Breast epithelium (tissue), 4 donors: ENCODE measurements at places on chromosomes 1 and 21. TPM values are rescaled to one million over a fixed set of nuclear protein-coding genes. Genes with fewer than 3 reads are reported as not detected.

NEK2 gene
- 1.8 TPM for total RNA-seq

CNIH4 gene
- total RNA-seq, result 43.3 TPM

KIF17 gene
- total RNA-seq, result 3.5 TPM

TMCO4 gene
- total RNA-seq, result 44.2 TPM

SPRR2A gene
- total RNA-seq, result not detected

DNA sequence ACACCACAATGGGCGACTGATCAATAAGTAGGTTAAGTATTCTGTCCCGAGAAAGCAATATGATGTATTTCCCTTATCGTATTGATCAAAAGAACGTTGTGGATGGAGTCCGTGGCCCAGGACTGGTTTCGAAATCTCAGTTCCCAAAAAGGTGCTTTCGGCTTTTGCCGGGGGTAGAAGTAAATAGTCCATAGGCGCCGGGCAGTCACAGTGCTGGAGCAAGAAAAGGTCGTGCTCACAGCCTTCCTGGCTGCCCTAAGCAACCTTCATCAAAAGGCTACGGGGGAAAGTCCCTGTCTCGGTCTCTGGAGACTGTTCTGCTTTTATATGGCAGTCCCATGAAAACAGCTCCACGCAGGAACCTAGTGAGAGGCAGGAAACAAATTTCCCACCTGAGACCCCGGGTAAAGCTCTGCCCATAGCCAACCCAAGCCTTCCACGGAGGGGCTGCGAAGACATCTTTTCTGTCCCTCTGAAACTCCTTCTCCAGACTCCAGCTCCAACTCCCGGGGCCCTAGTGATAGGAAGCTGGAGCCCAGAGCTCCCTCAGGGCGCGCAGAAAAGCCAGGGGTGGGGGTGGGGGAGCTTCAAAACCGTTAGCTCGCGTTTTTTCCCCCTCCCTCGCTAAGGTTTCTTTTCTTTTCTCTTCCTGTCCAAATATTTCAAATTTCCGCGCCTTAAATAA is 7.0 kb downstream of the CDKN2C start:
- no peak for DNase-seq
- H3K4me3 ChIP-seq, result peak overlapping the region; percentile 71
- H3K4me1 ChIP-seq, result no peaks in the 10 kb centered on the region
- H3K36me3 ChIP-seq, result no peaks in the 10 kb centered on the region
- peak overlapping the region; percentile 89 for H3K27ac ChIP-seq

GRCh38 chr21:45056296-45056904 is 18.0 kb upstream of the ADARB1 start:
- no peak overlapping the region for H3K27ac ChIP-seq
- no peak overlapping the region for H3K4me3 ChIP-seq
- H3K4me1 ChIP-seq, result no peaks in the 10 kb centered on the region

GRCh38 chr1:246095443-246095842 is 411.6 kb downstream of the SMYD3 start:
- DNase-seq, result no peak
- H3K4me1 ChIP-seq, result no peaks in the 10 kb centered on the region
- H3K4me3 ChIP-seq, result no peak overlapping the region
- no peak overlapping the region for H3K27ac ChIP-seq
- no peaks in the 10 kb centered on the region for H3K27me3 ChIP-seq

GRCh38 chr1:118841521-118841920 is 146.6 kb downstream of the TBX15 start:
- no peaks in the 10 kb centered on the region for H3K36me3 ChIP-seq
- H3K4me1 ChIP-seq, result no peaks in the 10 kb centered on the region
- no peaks in the 10 kb centered on the region for H3K27me3 ChIP-seq
- no peak for DNase-seq

DNA sequence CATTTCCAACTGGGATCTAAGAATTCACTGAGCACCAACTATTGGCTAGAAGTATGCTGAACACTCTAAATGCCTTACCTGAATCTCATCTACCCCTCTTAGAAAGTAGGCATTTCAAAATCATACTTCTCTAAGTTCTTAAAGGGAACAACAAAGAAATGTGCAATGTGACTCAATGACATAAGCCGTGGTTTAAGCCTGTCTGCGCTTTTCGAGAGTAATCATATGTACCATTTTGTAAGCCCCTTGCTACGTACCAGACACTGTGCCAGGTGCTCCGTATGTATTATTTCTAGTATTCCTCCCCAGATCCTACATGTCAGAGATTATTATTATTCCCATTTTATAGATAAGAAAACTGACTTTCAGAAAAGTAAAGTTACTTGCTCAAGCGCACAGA is 454.2 kb downstream of the SETD4 start:
- H3K4me3 ChIP-seq, result no peak overlapping the region
- no peaks in the 10 kb centered on the region for H3K27me3 ChIP-seq
- H3K36me3 ChIP-seq, result no peaks in the 10 kb centered on the region

DNA sequence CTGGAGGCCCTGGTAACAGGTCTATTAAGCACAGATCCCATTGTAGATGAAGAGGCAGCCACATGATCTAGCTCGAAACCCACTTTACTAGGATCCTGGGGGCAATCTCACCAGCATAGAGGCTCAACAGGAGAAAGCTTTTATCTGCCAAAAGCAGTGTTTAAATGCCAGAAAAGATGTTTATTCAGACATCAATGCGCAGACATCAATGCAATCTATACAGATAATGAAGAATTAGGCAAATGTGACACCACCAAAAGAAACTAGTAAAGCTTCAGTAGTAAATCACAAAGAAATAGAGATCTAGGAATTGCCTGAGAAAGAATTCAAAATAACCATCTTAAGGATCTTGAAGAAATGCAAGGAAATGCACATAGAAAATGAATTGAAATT is 32.5 kb downstream of the OR6Y1 start:
- H3K36me3 ChIP-seq, result no peaks in the 10 kb centered on the region
- DNase-seq, result no peak
- H3K4me3 ChIP-seq, result no peak overlapping the region
- H3K4me1 ChIP-seq, result no peaks in the 10 kb centered on the region

GRCh38 chr1:68278221-68278620 is 45.9 kb upstream of the WLS start:
- H3K27ac ChIP-seq, result no peak overlapping the region
- no peaks in the 10 kb centered on the region for H3K4me1 ChIP-seq
- no peak for DNase-seq
- no peaks in the 10 kb centered on the region for H3K36me3 ChIP-seq

DNA sequence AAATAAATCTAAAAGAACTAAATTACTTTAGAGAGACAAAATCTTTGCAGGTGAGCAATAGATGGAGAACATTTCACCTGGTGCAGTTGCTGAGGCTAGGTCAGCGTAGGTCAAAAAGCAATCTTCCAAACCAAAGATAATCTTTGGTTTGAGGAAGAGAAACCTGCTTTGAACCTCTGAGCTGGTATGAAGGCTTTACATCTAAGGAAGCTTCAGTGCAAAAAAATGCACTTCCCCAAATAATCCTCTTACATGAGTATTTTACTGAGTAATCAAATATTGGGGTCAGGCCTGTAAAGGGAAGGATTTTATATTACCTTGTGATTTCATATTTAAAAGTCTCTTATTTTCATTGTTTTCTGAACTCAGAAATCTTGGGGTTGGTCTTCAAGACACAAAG is 223.6 kb downstream of the SRGAP2C start:
- H3K36me3 ChIP-seq, result no peaks in the 10 kb centered on the region
- H3K27ac ChIP-seq, result no peak overlapping the region
- H3K27me3 ChIP-seq, result no peaks in the 10 kb centered on the region
- no peak for DNase-seq
- no peak overlapping the region for H3K4me3 ChIP-seq

DNA sequence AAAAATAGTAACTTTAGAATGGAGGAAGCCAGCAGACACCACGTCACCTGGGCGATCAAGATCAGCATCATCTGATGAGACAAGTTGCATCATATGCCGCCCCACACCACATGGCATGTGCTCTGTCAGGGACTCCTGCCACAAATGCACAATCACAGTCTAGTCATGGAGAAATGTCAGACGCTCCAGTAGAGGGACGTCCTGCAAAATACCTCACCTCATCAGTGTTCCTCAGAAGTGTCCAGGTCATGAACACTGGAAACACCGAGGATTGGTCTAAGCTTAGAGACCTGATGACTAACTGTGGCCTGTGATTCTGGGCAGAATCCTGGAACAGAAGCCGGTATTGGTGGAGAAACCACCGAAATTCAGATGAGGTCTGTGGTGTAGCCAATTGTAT is 14.3 kb downstream of the ADARB1 start:
- no peaks in the 10 kb centered on the region for H3K4me1 ChIP-seq
- H3K4me3 ChIP-seq, result no peak overlapping the region
- H3K27ac ChIP-seq, result no peak overlapping the region
- H3K27me3 ChIP-seq, result no peaks in the 10 kb centered on the region
- no peaks in the 10 kb centered on the region for H3K36me3 ChIP-seq

GRCh38 chr1:106619080-106619826 is 437.2 kb upstream of the PRMT6 start:
- H3K36me3 ChIP-seq, result no peaks in the 10 kb centered on the region
- DNase-seq, result no peak
- H3K27ac ChIP-seq, result no peak overlapping the region
- H3K4me3 ChIP-seq, result no peak overlapping the region

- H3K36me3 ChIP-seq, result no peaks in the 10 kb centered on the region
- DNase-seq, result no peak
Measured at GRCh38 chr21:33078907-33079582, 9.1 kb downstream of the OLIG1 start.

DNA sequence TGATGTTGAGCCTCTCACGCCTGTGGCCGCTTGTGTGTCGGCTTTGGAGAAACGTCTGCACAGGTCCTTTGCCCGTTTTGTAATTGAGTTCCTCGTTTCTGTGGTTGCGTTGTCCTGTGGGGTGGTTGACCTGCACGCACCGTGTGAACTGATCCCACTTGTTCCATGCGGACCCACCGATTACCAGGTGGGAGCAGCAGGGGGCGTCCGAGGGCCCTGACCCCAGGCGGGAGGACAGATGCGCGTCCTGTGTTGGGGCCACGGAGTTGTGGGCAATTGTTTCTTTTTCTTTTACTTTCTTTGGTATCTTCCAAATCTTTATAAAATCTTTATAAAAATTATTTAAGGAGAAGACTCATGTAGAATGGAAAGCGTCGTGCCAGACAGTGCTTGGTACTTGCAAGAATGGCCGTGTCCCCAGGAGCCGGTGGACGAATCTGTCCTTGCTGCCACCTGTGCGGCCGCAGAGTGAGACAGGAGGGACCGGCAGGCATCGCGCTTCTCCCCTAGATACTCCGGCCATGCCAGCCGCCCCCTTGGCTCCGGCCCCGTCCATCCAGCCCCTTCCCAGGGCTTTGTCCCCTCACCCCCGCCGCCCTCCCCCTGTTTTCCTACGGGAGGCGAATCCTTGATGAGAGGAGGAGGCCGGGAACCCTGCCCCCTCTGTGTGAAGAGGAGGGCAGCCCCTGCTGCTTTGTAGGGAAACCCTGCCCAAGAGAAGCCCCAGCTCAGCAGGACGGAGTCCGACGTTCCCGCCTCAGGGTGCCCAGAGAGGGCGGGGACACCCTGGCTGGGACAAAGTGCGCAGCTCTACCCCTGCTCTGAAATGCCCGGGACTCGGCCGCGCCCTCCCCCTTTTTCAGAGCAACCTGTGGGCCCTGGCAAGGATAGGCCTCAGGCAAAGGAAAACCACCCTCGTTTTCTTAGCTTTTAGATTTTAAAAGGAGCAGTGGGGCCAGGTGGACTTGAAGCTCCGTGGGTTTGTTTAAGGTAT is 41.7 kb downstream of the PRKCZ start:
- H3K4me1 ChIP-seq, result no peaks in the 10 kb centered on the region
- H3K27me3 ChIP-seq, result no peaks in the 10 kb centered on the region
- H3K36me3 ChIP-seq, result no peaks in the 10 kb centered on the region
- H3K4me3 ChIP-seq, result no peak overlapping the region

GRCh38 chr1:73096841-73097240 is 814.5 kb upstream of the NEGR1 start:
- no peak overlapping the region for H3K4me3 ChIP-seq
- no peaks in the 10 kb centered on the region for H3K27me3 ChIP-seq
- no peak for DNase-seq
- no peak overlapping the region for H3K27ac ChIP-seq
- H3K36me3 ChIP-seq, result no peaks in the 10 kb centered on the region
